ENCODE measurements at places on chromosomes 3 and 15.

GRCh38 chr15:69591905-69592508, 139.4 kb downstream of the RPLP1 start:
- DNase-seq = no peak

DNA sequence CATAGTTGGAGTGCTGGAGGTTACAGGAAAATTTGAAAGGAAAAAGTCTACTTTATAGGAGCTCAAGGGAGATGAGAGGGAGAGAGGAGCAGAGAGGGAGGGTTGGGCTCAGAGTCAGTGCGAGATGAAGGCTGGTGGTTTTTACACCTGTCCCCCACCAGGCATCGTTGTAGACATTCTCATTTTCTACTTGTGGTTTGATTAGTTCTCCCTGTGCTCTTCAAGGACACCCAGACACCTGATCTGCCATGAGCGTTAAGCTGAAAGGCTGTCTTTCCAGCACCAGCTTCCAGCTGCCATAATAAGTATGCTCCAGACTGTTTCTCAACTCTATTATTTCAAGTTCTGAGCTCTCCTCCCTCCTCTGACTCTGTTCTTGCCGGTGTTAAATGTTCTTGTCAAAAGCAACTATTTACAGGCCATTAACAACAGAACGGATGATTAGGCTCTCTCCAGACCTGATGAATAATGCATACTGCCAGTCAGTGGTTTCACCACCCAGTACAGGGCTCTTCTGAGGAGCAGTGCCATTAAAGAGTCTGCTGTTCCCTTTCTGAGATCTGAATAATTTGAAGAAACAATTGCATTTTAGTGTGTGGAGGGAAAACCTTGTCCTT, 514.6 kb upstream of the MCTP2 start:
- no peak for DNase-seq

DNA sequence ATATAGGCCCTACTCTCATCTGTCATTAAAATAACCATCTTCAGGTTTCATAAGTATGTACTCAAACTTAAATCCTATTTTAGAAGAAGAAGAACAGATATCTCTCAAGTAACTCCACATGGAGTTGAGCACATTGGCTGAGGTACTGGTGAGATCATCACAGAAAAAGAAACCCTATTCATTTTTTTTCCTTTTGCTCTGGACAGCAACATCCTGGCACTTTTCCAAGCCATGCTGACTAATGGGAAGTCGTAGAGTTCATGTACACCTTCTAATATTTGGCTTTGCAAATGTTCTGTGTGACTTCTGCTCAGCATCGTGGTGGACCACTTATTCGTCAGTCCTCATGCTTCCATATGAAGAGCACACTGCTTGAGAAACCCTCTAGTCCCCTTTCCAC, 336.0 kb upstream of the KCNH8 start:
- no peak for DNase-seq

DNA sequence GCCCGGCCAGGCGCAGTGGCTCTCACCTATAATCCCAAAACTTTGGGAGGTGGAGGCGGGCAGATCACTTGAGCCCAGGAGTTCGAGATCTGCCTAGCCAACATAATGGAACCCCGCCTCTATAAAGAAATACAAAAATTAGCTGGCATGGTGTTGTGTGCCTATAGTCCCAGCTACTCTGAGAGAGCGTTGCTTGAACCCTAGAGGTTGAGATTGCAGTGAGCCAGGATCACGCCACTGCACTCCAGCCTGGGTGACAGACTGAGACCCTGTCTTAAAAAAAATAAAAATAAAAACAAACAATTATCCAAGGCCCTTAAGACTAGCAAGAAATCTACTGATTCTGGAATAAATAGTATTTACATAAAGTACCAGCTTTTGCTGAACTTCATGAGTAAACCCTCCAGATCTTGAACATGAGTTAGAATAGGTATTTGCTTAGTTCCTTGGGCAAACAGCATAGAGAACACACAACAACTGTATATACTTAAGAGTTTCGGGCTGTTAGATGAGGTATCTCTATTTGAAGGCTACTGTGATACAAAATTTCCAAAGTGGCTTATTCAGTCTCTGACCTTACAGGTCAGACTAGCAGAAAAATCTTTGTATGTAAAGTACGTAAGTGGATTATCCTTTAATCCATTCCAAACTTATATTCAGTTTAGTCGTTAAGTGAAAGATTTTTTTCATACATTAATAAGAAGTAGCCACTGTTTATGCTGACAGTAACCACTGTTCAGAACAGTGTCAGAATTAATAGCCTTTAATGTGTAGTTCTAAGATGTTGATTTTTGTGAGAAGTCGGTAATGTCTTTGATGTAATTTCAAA, 171.1 kb upstream of the CGNL1 start:
- no peak for DNase-seq

DNA sequence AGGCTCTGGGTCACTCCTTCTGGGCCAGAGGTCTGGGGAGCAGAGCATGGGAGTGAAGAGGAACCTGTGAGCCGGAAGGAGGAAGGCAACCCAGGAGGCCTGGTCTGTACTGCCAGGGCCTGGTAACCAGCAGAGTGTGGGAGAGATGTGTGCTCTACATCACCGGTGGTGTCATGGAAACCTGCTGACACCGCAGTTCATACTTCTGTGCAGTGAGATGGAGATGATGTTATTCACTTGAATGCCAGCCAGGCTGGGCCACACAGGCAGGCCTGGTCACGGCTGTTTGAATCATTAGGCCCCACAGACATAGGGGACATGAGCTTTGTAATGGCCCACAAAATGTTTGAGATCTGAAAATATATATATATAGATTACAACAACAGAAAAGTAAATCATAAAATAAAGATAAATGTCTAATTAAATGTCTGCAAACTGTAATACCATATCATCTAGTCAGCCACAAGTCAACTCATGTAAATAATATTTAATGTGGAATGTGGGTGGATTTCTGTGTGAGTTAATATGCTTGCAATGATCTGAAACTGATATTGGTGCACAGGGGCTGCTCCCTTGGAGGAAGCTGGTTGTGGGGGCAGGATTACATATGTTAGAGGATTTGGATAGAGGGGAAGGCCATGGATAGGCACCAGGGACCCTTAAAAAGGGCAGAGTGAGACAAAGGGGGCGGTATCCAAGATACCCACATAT, 108.5 kb upstream of the PFN2 start:
- no peak for DNase-seq

GRCh38 chr3:22208844-22209243, 457.8 kb upstream of the ZNF385D start:
- no peak for DNase-seq

DNA sequence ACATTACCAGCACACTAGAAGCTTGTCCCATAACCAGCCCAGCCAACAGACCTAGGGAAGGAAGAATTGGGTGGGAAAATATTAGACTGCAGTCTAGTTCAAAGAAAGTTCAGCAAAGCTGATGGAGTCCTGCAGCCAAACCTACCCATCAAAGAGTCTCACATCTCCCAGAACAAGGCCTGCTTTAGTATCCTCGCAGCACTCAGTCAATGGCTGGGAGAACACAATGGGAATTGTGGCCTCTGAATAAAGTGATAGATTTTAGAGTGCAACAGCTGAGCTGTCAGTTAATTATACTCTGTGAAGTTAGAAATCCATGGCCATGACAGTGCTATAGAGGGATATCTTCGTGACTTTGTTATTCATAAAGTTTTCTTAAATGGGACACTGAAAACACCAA, 207.2 kb upstream of the NAALADL2 start:
- peak; percentile 1 for DNase-seq

DNA sequence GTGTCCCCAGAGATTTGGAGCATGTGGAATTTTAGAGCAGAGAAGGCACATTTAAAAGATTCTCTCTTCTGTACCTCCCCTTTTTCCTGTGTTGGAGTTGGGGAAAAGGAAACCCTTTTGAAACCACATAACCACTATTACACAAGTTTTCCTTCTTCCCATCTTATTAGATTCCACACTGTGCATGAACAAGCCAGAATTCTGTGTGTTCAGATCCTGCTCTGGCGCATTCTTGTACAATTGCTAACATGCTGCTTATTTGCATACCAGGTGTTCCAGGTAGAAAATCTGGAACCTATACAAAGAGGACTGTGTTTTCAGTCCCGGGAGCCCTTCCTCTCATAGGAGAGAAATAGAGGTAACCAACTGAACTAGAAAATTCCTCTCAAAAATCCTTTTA, 2.6 kb upstream of the CIB2 start:
- no peak for DNase-seq

DNA sequence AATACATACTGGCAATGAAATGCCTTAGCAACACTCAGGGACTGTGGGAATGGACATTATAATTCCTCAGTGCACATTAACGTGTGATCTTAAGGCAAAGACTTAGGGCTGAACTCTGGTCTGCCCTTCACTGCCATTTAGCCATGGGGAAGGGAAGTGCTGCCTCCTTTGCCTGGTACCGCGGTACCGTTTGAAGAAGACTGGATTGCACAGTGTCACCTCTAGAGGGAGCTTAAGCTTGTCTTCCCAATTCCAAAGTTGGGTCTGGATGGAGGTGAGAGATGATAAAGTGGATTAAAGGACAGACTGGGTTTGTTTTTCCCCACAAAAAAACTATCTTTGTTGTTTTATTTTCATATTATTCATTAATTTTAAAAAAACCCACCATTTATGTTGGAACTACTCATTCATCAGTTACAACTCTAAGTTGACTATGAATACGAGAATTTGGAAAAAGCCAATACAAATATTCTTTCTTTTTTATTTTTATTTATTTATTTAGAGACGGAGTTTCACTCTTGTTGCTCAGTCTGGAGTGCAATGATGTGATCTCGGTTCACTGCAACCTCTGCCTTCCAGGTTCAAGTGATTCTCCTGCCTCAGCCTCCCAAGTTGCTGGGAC, 60.0 kb upstream of the SYN2 start:
- DNase-seq = no peak

- DNase-seq = no peak
These were observed 222.1 kb downstream of the FOXP1 start for GRCh38 chr3:71361334-71361890.

- no peak for DNase-seq
These were observed 134.8 kb upstream of the RGMA start for GRCh38 chr15:93223803-93224202.

GRCh38 chr3:114104414-114104813, 47.9 kb downstream of the QTRT2 start:
- no peak for DNase-seq

GRCh38 chr15:41394924-41395323, 7.4 kb downstream of the NDUFAF1 start:
- no peak for DNase-seq

GRCh38 chr3:169278092-169278491, 385.4 kb downstream of the MECOM start:
- DNase-seq = no peak

GRCh38 chr15:81288616-81289015, 35.3 kb downstream of the STARD5 start:
- no peak for DNase-seq

- DNase-seq = no peak
These were observed 58.5 kb downstream of the RFTN1 start for GRCh38 chr3:16455001-16455400.

DNA sequence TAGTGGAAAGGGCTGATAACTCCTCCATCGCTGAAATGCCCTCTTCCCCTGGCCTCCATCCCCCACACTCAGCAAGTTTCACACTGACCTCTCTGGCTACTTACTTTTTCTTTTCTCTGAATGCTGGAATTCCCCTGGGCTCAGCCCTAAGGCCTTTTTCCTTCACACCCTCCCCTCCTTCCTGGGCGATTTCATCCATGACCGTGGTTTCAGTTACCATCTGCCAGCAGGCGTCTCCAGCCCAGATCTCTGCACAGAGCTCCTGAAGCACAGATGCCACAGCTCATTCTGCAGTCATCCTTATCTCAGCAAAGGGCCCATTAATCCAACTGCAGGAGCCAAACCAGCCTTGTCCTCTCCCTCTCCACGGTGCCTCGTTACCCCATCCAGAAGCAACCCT, 114.0 kb downstream of the RFTN1 start:
- no peak for DNase-seq

DNA sequence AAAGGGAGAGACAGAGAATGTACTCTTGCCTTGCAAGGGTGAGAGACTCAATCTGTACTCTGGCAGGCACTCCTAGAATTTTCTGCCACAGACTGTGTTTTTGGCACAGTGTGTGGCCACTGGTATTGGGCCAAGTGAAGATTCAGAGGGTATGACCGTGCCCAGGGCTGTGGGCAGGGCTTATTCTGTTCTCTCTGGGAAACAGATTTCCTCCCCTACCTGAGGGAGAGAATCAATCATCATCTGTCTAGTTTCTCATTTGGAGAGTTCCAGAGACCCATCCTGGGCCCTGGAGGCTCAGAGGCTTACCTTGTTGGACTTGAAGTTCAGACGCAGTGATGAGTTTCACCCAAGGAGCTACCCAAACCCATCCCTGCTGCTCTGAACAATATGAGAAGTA, 28.2 kb downstream of the CSTA start:
- no peak for DNase-seq

DNA sequence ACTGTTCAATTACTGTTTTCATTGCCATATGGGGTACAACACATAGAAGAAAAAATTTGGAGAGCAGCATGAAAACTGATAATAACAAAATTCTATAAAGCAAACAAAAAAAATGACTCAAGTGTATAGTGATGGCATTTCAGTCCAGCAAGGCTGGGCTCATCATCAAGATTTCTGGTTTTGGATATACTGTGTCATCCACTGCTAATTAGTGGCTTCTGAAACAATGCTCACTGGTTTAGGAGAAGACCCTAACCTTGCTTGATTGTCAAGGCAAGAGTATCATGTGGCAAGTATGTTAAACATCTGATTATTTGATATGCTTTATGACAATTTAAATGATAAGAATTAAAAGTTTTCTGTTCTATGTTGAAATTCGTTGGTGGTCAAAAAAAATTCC, 96.9 kb downstream of the RFX7 start:
- DNase-seq = no peak

- DNase-seq = peak; percentile 19
These were observed 6.4 kb upstream of the C15orf39 start for GRCh38 chr15:75195122-75195765.

- no peak for DNase-seq
These were observed 641.9 kb downstream of the OTOL1 start for GRCh38 chr3:162138509-162138908.

DNA sequence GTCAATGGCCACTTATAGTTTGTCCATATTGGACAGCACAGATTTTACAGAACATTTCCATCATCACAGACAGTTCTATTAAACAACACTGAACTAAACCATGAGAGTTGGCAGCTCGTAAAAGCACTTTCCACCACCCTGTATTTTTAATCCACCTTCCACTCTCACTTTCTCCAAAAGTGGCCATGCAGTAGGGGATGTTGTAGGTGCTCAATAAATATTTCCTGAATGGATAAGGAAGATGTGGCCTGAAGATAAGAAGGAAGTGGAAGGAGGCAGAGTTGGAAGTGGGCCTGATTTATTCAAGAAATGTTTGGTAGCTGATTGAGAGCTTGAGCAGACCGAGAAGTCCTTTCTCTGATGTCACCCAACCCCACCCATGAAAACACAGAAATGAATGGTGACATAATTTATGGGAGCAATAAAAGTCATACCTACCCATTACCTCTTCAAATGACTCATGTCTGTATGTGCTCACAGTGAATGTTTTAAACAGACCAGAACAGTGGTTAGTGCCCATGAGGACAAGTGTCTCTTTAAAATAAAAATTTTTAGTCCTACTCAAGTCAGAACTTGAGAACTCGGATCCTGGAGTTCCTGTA, 39.6 kb upstream of the CTNNB1 start:
- DNase-seq = no peak

Data from caudate nucleus (tissue), 63 donors.